Osteocyte (in vitro differentiated cells): ENCODE measurements at places on chromosomes 7 and 10.

DNA sequence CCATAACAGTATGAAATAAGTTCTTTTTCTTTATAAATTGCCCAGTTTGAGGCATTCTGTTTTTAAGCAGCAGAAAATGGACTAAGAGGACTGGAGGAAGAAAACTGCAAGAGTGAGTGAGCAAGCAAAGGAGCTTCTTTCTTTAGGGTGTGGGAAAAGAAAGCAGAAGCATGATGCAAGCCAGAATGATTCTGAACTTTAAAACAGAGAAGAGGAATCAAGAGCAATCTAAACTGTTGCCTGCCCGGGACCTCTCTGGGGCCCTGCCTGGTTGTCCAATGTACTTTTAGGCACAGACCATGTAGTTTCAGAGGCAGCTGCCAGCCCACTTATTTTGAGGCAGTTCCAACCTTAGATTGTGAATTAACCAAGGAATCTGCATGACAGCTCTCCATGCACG lies 186.3 kb downstream of the PLPP4 start:
- H3K27ac ChIP-seq = no peak overlapping the region
- no peak for DNase-seq
- H3K4me3 ChIP-seq = no peak overlapping the region
- no peaks in the 10 kb centered on the region for H3K27me3 ChIP-seq

DNA sequence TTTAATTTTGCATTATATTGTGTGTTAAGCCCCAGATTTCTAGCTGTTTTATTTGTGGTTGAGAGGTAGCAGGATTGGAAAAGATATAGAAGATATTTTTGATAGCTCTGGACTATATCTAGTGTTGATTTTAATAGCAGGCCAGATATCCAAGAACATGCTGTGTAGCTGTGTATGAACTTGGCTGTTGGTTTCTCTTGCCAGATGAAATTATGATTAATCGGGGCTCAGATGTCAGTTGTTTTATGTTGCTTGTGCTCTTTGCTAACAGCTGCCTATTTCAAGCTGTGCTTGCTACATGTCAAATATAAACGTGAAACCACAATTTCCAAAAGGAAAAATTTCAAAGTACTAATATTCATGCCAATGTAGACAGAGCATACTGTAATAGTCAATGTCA lies 141.1 kb downstream of the GRM3 start:
- no peak overlapping the region for H3K27ac ChIP-seq
- no peak overlapping the region for H3K4me3 ChIP-seq
- no peak for DNase-seq
- peaks cover 6% of the 10 kb centered on the region for H3K27me3 ChIP-seq
- H3K4me1 ChIP-seq = no peaks in the 10 kb centered on the region

GRCh38 chr7:140225562-140226249 lies 48.9 kb upstream of the KDM7A start:
- H3K4me3 ChIP-seq = no peak overlapping the region
- peaks cover 6% of the 10 kb centered on the region for H3K4me1 ChIP-seq
- H3K36me3 ChIP-seq = no peaks in the 10 kb centered on the region
- H3K27me3 ChIP-seq = peaks cover 25% of the 10 kb centered on the region

DNA sequence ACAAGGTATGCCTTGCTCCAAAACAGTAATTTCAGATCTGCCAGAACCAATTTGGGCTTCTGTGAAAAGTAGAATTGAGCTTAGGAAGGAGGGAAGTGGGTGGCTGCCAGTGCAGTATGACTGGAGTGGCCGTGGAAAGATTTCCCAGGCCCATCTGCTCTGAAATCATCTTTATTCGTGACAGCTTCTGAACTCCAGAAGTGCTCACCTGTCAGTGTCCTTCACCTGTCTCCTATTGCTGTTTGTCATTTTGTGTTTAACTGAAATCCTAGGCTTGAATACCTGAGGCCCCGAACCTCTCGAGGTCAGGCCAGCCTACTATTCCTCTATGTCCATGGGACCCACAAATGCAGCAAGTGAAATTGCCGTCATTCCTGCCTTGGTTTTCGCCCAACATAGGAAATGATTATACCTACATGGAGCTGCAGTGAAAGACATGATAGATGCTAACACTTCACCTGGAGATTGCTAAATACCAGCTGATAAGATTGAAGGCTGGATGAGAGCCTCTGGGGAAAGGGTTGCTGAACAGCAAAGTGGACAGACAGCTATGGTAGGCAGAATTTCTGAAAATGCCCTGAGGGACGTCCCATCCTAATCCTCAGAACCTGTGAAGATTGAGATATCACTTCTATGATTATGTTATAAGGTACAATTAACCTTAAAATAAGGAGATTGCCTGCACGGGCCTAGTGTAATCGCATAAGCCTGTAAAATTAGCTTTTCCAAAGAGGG lies 82.1 kb downstream of the C1GALT1 start:
- no peak for DNase-seq
- no peak overlapping the region for H3K4me3 ChIP-seq
- H3K4me1 ChIP-seq = peaks cover 22% of the 10 kb centered on the region
- H3K27ac ChIP-seq = peak overlapping the region; percentile 42
- peaks cover 6% of the 10 kb centered on the region for H3K36me3 ChIP-seq

GRCh38 chr10:125868372-125868975 lies 12.6 kb downstream of the DHX32 start:
- peaks cover 14% of the 10 kb centered on the region for H3K36me3 ChIP-seq
- DNase-seq = no peak
- no peaks in the 10 kb centered on the region for H3K27me3 ChIP-seq
- no peak overlapping the region for H3K27ac ChIP-seq
- H3K4me3 ChIP-seq = no peak overlapping the region

DNA sequence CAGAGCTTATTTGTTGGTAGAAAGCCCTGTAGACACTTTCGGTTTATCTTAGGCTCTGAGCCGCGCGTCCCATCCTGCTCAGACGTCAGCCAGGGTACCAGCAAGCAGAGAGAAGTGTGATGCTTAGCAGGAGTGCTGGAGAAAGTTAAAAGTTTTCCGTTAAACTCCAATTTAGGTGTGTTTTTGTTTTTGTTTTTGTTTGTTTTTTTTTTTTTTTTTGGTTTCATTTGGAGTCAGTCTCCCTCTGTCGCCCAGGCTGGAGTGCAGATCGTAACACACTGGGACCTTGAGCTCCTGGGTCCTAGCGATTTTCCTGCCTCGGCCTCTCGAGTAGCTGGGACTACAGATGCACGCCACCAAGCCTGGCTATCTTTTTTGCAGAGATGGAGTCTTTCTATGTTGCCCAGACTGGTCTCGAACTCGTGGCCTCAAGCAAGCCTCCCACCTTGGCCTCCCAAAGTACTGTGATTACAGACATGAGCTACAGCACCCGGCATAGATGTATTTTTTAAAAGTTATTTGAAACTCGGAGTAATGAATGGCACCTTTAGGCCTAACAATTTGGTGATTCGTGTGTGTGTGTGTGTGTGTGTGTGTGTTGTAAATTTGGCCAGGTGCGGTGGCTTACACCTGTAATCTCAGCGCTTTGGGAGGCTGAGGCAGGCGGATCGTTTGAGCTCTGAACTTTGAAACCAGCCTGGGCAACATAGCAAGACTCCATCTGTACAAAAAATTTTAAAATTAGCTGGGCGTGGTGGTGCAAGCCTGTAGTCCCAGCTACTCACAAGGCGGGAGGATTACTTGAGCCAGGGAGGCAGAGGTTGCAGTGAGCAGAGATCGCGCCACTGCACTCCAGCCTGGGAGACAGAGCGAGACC lies 1.3 kb upstream of the HIP1 start:
- peaks cover 44% of the 10 kb centered on the region for H3K4me1 ChIP-seq
- peak overlapping the region; percentile 95 for H3K27ac ChIP-seq
- H3K27me3 ChIP-seq = peaks cover 2% of the 10 kb centered on the region
- peak overlapping the region; percentile 90 for H3K4me3 ChIP-seq
- no peak for DNase-seq

DNA sequence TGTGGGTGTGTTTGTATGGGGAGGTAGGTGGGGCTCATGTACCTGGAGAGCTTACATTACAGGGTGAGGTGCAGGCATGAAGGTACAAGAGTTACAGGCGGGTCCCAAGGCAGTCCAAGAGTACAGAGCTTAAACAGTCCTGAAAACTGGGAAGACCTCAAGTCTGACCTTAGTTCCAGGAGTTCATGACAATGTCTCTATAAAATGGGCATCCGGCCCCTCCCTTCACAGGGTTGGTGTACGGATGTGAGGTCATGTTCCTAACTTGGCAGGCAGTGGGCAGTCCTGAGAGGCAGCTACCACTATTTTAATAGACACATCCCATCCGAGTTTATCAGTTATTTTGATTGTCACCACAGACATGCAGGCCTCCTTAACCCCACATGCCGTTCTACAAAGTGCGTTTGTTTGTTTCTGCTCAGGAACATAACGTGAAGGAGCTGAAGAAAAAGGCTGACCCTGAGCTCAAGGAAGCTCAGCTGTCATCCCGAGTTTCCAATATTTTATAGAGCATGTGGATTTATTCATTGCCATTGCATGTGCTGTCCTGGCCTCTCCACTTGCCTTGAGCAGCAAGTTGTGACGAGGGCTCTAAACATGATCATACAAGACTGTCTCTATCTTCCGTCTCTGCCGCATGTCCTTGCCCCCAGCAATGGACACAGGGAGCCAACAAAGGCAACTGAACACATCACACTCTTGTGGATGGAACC lies 647.5 kb upstream of the IGFBP3 start:
- H3K4me3 ChIP-seq = no peak overlapping the region
- peaks cover 46% of the 10 kb centered on the region for H3K4me1 ChIP-seq
- DNase-seq = no peak
- H3K36me3 ChIP-seq = peaks cover 2% of the 10 kb centered on the region
- H3K27ac ChIP-seq = peak overlapping the region; percentile 54
- H3K27me3 ChIP-seq = no peaks in the 10 kb centered on the region

- peaks cover 39% of the 10 kb centered on the region for H3K4me1 ChIP-seq
- no peaks in the 10 kb centered on the region for H3K27me3 ChIP-seq
- H3K36me3 ChIP-seq = peaks cover 29% of the 10 kb centered on the region
- H3K27ac ChIP-seq = peak overlapping the region; percentile 60
- H3K4me3 ChIP-seq = no peak overlapping the region
Measured at GRCh38 chr10:79407811-79408795, 37.3 kb downstream of the ZCCHC24 start.
